Mesenchymal stem cell (in vitro differentiated cells and primary cell): ENCODE measurements at places on chromosomes 2 and 18.

- DNase-seq, result no peak
Observed at GRCh38 chr2:199490049-199490448, 32.3 kb upstream of the SATB2 start.

DNA sequence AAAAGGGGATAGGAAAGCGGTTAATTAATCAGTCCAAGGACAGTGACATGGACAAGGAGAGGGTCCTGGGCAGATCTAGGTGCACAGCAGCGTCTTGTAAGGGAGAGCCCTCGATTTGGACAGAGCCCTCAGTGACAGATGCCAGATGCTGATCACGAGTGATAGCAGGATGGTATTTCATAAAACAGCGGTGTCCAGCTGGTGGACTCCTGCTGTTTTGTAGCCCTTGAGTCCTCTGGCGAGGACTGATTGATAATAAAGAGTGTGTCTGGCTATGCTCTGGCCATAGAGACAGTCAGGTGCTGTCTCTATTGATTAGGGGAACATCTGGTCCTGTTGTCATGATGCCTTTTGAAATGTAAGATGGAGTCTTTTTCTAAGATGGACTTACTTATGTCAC lies 180.7 kb downstream of the NCK2 start:
- no peak for DNase-seq

- peak; percentile 89 for DNase-seq
Observed at GRCh38 chr2:120735746-120736170, at the start of gene GLI2. Gene GLI2, plus strand, starts transcription at chr2:120735868. Its CDS starts 61,453 bp downstream, at chr2:120797321.

- DNase-seq, result no peak
Observed at GRCh38 chr2:207765547-207765946, 4.2 kb downstream of the FZD5 start.
